ENCODE measurements at places on chromosomes 3 and 15.
A peak's percentile ranks its signal among the peaks of the same experiment; 100 is the strongest.

GRCh38 chr15:52241489-52241888 lies 50.3 kb upstream of the GNB5 start:
- no peak for DNase-seq

GRCh38 chr3:179256813-179257212 lies 5.9 kb upstream of the KCNMB3 start:
- DNase-seq: no peak

- DNase-seq: no peak
These were observed 45.7 kb downstream of the MORC1 start for GRCh38 chr3:109072194-109072593.

- no peak for DNase-seq
These were observed 19.8 kb downstream of the SIN3A start for GRCh38 chr15:75431682-75432081.

DNA sequence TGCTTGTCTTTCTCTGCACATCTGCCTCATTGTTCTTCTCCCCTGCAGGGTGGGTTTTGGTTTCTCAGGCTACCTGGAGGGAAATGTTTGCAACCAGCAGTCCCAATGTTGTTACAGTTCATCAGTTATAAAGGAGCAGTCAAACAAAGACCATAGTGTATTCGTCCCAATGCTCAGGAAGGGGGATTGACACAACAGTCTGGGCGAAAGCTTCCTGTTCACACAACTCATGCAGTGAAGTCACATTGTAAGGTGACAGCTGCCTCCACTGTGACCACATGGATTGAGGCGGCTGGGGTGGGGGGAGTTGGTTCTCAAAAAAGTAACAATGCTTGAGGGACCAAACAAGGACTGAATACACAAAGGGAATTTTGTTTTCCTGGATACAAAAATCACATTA lies 28.8 kb upstream of the TF start:
- no peak for DNase-seq

DNA sequence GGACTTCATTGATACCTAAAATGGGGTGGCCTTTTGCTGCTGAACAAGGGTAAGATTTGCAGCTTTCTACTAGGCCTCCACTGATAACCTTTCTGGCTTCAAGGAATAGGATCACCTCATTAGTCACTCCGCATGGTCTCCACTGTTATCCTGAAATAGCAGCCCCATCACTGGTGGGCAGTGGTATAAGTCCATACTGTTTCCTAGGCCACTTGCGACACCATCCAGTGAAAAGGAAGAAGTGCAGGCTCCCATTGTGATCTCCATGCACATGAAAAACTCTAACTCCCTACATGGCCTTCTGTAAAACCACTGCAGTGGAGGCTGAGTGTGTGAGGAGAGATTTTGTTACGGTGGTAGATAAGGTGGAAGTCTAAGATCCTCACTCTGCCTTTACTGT lies 1455.9 kb downstream of the SI start:
- no peak for DNase-seq

GRCh38 chr3:133137042-133137996 lies 99.1 kb downstream of the TMEM108 start:
- no peak for DNase-seq

GRCh38 chr3:23580096-23580713 lies 225.6 kb upstream of the UBE2E1 start:
- DNase-seq: no peak

GRCh38 chr3:102400142-102400541 lies 34.7 kb upstream of the ZPLD1 start:
- DNase-seq: no peak

GRCh38 chr3:41129731-41130130 lies 69.6 kb upstream of the CTNNB1 start:
- no peak for DNase-seq

DNA sequence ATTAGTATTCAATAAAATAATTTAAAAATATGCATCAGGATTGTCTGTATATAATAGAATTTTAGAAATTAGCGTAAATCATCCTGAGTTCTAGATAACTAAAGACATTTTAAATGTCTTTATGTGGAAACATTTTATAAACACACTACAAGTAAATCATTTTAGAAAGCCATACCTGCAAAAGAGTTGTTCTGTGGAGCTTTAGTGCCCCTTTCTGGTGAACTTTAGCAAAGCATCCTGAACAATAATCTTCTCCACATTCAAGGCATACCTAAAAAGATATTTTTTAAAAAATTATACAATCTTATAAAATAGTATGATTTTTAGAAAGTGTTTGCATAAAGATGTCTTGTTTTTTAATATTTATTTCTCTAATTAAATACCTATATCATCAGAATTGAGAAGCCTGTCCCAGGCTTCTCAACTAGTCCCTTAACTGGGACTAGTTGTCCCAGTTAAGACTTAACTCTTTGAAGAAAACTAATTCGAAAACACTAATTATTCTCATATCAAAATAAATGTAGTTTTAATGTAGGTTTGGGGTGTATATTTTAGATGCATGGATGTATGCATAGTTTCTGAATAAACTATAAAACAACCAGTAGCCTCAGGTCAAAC lies 29.7 kb downstream of the ZBBX start:
- no peak for DNase-seq

- DNase-seq: no peak
These were observed 64.8 kb upstream of the SLCO2A1 start for GRCh38 chr3:134094491-134094890.

DNA sequence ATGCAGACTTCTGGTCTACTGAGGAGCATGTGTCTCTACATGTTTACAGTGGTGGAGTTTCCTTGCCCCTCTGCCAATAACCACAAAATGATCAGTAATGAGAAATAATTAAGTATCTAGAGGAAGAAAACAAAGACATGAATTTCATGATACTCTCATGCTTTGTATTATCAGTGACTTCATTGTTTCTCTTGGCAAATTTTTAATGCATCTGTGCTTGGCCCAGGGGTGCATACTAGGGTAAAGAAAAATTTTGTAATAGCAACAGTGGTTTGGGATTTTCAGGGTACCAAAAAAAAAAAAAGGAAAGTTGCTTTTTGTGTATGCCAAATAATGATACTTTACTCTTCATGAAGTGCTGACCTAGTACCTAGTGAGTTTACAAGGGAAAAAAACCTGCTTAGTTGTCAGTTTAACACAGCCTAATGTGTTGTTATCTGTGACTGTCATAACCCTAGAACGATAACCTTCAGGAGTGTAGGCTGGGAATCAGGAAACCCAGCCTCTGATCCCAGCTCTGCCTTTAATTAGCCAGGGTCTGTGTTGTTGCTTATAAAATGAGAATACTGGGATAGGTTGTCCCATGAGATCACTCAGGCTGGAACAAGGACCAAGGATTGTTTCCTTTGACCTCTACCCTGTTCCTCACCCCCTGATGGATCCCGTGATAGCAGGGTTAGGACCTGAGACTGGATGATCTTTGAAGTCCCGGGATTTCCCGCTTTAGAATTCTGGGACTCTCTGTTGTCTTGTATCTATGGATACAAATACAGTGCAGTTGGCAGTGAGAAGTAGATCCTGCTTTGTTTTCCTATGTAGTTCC lies 117.5 kb downstream of the CMSS1 start:
- no peak for DNase-seq

DNA sequence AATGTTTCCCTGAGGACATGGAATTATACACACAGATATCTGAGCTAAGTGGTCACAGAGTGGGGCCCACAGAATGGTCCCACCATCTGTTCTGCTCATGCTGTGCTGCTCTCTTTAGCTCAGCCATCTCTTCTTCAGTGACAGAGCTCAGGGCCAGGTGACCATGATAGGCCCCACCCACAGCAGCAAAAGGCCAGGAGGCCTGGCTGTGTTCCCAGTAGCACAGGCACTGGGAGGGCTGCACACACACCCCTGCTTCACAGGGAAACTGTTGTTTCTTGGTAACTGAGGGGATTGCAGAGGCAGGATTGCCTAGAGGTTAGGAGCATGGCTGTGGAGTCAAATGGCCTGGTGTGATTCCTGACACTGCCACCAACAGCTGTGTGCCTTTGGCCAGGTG lies 4.8 kb upstream of the FBXW12 start:
- DNase-seq: no peak

DNA sequence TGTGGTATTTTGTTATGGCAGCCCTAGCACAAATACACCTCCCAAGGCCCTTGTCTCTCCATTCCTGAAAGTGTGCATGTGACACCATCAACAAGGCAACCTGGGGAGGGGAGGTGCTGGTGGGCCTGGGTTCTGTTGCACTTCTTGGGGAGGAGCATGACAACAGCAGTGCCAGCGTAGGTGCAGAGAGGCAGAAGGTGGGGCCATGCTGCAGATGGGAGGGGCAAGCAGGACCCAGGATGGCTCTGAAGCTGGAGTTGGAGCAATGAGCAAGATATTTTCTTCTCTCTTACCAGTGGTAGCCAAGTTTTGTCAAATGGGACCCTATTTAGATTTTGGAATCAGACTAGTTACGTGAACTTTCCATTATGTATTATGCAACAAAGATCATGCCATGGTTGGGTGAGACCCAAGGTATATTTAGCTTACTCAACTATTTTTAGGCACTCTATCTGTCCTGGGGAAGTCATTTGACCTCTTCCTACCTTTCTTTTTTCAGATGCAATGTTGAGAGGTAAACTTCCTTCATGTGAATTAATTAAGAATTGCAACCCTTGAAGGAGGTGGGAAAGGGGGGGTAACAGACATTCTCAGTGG lies 3.4 kb downstream of the FYCO1 start:
- DNase-seq: peak; percentile 18

DNA sequence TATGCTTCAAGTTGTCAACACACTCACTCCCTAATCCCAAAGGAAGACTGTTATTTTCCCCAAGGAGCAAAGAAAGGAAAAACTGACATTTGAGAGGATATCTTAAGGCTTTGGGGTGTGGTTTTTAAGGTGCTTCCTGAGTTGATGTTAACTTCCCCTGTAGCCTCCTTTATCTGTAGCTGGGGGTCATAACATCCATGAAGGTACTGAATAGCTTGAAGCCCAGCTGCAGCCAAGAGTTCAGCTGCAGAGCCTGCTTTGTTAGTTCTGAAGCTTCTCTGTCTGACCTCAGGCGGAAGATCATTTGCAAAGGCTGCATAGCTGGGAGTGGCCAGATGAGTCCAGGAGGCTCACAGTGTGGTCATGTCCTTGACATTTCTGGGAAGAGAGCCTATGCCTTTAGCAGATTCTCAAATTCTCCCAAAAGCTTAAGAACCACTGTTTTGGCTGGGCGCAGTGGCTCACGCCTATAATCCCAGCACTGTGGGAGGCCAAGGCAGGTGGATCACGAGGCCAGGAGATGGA lies 165.4 kb downstream of the SV2B start:
- no peak for DNase-seq

DNA sequence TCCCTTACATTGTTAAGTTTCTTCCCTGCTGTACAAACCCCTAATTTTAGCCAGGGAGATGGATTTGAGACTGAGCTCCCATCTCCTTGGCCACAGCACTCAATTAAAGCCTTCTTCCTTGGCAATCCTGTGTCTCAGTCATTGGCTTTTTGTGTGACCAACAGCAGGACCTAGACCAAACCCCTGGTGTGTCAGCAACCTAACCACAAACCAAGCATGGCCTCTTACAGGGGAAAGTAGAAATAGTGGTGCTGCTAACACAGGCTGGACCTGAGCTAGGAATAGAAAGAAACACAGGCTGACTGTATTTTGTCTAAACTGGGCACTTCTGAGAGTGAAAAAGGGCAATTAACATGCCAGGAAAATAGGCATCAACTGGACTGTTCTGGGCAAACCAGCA lies 37.9 kb downstream of the PPCDC start:
- DNase-seq: no peak

DNA sequence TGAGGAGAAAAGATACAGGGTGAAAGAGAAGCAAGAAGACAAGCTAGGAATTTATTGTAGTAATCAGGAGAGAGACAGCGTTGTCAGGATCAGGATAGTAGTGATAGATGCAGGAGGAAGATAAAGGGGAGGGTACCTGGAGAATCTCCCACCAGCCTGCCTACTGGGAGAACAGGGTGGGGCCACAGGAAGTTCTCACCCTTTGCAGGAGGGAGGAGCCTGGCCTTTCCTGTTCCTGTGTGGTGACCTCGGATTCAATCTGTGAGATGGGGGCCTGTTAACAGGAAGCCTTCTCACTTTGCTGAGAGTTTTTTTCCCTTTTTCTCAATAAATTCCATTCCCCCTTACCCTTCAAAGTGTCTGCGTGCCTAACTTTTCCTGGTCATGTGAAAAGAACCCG lies 37.6 kb downstream of the GMPS start:
- no peak for DNase-seq

- DNase-seq: no peak
These were observed 83.7 kb upstream of the IL12A start for GRCh38 chr3:159904911-159905310.

DNA sequence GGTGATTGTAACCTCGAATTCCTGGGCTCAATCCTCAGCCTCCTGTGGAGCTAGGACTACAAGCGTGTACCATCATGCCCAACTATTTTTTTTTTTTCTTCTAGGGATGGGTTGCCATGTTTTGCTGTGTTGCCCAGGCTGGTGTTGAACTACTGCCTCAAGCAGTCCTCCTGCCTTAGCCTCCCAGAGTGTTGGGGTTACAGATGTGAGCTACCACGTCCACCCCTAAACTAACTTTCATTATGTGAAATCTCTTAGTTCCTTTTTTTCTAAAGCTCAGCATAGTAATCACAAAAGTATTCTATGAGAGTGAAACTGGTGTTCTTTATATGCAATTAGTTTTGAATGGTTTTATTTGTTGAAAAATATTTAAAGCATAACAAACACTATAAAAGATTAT lies 92.1 kb downstream of the XRN1 start:
- DNase-seq: no peak

GRCh38 chr15:96416934-96417759 lies 86.6 kb downstream of the NR2F2 start:
- DNase-seq: no peak

DNA sequence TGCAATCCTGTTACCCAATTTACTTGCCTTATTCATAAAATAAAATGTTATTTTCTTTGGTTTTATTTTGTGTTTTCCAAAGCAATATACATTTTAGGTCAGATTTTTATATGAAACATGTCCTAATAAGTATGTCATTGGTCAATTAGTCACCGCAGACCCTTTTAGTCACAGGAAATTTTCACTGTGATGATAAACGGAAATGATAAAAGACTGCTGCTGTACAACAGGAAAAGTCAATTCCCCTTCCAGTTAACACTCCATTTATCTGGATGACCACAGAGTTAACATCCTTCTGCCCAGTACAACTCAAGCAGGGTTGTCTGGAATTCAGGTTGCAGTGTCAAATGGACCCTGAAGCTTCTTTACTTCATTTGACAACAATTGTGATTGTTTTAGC lies 175.2 kb downstream of the LSAMP start:
- DNase-seq: no peak

GRCh38 chr3:52216585-52217408 lies 8.6 kb downstream of the TLR9 start:
- no peak for DNase-seq

DNA sequence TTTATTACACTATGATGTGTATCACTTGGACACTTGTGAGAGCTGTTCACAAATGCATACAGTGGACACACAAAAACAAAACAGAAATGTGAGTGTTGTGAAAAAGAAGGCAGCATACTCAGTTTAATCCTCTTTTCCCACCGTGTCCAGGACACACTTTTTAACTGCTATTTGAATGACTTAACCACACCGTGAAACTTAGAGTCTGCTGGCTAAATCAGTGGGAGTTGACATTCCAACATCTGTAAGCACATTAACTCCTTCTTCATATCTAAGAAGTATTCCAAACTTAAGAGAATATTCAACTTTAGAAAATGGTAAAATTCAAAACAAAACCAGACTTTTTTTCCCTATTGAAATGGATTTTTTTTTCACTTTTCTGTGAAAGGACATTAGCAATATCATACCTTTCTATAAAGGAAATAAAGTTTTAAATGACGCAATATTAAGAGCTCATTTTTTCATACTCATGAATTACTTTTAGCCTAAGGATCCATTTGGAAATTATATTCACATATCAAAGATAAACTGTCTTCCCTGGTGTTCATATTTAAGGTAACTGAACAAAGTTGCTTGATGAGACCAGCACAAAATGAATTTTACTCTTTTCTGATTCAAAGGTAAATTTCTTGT lies 316.6 kb downstream of the RBMS3 start:
- DNase-seq: no peak
